ENCODE measurements at places on chromosomes 7 and 10.

GRCh38 chr7:103727982-103728610 is 261.4 kb downstream of the RELN start:
- no peak for DNase-seq

DNA sequence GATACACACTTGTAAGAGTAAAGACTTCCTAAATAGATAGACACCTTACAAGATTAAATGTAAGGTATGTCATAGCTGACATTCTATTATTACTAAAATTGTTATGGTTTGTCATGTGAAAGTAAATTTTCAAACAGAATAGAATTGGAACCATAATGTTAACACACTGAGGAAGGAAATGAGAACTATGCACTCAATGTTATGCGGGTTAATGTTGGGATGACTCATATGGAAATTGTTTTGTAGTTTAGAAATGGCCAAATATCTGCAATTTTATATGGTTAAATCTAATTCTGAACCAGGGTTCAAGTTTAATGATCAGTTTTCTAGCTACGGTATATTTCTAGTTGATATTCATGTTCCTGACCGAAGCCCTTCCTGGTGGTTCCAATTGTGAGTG is 214.2 kb upstream of the ADO start:
- no peak for DNase-seq

GRCh38 chr10:80394358-80394916 is 13.9 kb upstream of the PRXL2A start:
- DNase-seq = no peak

DNA sequence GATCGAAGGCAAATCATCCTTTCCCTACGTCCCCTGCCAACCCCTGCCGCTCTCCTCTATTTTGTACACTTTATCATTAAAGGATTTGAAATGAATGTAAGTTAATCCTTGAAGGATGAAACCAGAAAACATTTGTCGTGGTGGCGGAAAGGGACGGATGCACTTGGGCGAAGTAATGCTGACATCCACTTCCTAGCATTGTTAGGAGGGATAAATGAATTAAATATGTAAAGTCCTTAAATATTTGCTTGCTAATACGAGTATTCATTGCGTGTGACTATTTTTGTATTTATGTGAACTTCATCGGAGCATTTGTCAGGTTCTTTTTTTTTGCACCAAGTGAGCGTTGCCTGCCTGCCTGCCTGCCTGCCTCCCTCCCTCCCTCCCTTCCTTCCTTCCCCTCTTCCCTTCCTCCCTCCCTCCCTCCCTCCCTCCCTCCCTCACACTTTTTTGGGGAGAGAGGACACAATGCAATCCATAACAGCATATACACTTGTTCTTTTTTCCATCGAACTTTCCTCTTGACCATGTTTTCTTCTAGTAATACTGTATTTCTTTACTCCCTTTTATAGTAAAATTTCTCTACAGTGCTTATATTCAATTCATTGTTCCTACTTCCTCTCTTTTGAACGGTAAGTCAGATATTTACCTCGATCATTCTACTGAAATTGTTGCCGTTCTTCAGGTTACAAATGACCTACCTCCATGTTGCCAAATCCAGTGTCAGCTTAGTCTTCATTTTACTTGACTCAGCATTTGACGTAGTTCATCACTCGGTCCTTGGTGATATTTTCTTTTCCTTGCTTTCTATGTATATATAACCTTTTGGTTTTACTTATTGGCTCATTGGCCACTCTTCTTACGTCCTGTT is 831 bp downstream of the CCDC7 start:
- DNase-seq = no peak

- no peak for DNase-seq
Measured at GRCh38 chr7:101915000-101915399, 97.6 kb downstream of the CUX1 start.

GRCh38 chr10:113518816-113519591 is 33.8 kb upstream of the HABP2 start:
- DNase-seq = no peak

- DNase-seq = no peak
Measured at GRCh38 chr10:96838529-96838928, 6.4 kb downstream of the LCOR start.

Measured in iPS DF 6.9 (cell line).